NCI-H1436 (cell line): ENCODE measurements at places on chromosomes 12 and 14.

- DNase-seq, result peak; percentile 32
These were observed 4.5 kb downstream of the DAO start for GRCh38 chr12:108884116-108885012.

DNA sequence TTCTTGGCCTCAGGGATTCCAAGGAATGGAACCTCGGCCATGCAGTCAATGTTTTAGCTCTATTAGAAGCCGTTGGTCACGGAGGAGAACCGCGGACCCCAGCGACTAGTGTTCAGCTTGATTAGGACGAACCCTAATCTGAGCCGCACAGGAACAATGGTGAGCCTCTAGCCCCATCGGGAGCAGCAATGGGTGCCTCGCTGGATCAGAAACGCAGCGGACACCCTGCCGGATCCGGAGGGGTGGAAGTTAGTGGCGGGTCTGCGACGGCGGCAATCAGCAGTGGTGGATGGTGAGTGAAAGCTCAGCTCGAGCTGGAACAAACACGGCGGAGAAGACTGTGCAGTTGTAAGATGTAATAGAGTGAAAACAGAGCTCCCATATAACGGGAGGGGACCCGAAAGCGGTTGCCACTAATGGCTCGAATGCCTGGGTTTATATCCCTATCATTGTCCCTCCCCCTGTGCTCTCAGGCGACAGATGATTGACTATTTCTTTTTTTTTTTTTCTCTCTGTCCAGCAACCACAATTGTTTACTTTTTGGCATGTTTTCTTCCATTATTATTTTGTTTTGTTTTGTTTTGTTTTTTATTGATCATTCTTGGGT, 127.7 kb downstream of the ZNF664 start:
- no peak for DNase-seq

DNA sequence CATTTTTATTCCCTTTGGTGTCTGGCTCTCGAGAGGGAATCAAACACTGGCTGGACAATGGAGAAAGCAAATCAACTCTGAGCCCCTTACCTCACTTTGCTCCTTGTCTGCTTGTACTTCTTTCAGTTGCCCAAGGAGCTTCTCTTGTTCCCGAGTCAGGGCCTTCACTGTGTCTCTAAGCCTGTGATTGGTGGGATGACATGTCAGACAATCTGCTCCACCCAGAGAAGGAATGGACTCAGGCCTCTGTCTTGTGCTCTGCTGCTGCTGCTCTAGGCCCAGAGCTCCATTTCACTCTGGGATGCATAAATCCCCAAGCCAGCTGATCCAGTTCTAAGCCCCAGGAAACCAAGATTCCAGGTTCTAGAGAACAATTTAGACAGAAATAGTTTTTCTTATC, 7.6 kb downstream of the CALCOCO1 start:
- no peak for DNase-seq

- DNase-seq, result no peak
These were observed 27.3 kb upstream of the ADIPOR2 start for GRCh38 chr12:1663440-1664132.

GRCh38 chr12:125222876-125223275, 157.6 kb downstream of the AACS start:
- no peak for DNase-seq

GRCh38 chr12:130754234-130754901, 38.3 kb upstream of the RIMBP2 start:
- DNase-seq, result no peak

GRCh38 chr12:66852765-66853164, 173.9 kb upstream of the GRIP1 start:
- no peak for DNase-seq

DNA sequence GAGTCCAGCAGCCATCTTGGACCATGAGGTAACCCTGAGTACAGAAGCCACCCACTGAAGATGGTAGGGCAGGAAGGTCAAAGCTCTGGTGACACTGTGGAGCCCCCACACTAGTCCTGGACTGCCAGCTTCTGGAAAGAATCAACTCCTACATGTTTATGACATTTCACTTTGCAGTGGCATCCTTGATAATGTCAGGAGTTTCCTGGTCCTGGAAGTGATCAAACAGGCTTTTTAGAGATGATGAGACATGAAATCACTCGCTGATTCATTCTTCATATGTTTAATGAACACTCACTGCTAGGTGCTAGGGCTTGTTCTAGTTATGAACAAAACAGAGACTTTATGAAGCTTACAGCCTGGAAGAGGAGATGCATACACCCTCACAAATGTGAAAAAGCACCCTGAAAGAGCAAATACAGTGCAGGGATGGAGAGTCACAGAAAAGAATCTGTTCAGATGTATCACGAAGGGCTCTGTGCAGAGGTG, 15.8 kb upstream of the HNF1A start:
- no peak for DNase-seq

DNA sequence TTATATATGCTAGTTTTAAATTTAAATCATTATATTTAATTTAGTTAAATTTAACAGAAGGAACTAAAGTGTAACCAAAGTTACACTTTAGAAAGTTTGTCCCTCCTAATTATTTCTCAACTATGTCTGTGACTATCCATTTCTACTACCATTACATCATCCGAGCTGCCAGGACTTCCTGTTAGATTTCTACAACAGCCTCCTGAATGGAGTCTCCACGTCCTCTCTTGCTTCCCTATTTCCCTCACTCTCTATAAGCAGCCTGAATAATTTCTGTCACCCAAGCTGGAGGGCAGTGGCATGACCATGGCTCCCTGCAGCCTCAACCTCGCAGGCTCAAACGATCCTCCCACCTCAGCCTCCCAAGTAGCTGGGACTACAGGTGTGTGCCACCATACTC, 84.1 kb downstream of the TTC7B start:
- no peak for DNase-seq

DNA sequence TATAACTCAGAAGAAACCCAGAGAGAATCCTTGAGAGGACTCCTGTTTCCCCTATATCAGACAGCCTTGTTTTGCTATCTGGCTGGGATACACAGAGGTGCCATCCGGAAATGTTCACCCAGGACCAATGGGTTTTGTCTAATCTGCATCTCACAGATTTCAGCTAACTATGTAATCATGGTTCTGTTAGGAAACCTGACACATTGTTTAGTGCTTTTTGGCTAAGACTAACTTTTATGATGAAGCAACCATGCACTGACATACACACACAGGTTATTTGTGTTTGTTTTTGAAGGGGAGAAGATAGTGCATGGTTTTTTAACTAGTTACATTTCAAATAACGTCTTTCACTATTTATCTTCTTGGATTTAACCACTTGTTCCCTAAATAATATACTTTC, 245.2 kb downstream of the AKAP6 start:
- no peak for DNase-seq

- DNase-seq, result no peak
These were observed 69.9 kb downstream of the TBK1 start for GRCh38 chr12:64521833-64522232.

- no peak for DNase-seq
These were observed 85.9 kb downstream of the VEZT start for GRCh38 chr12:95303476-95303875.

DNA sequence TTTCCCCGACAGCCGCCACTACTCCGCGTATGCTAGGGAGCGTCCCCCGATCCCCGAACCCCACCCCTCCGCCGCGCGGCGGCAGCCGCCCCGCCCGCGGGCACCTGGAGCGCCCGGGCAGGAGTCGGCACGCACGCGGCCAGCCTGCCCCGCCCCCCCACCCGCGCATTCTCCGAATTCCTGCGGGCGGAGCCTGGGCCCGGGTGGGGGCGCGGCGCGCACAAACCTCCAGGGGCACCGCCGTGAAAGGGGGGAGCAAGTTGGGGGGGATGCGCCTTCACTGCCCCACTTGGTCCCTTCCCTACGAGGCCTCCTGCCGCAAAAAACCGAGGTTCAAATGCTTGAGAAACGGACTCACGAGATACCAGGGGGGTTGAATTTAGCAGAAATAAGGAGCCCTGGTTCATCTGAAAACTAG, 1.7 kb downstream of the AJUBA start:
- no peak for DNase-seq

- no peak for DNase-seq
These were observed 7.6 kb downstream of the SLC38A2 start for GRCh38 chr12:46364777-46365580.

- DNase-seq, result no peak
These were observed 2.5 kb downstream of the SSPN start for GRCh38 chr12:26197832-26198231.

- no peak for DNase-seq
These were observed 667.2 kb downstream of the DIO2 start for GRCh38 chr14:79543967-79544697.

DNA sequence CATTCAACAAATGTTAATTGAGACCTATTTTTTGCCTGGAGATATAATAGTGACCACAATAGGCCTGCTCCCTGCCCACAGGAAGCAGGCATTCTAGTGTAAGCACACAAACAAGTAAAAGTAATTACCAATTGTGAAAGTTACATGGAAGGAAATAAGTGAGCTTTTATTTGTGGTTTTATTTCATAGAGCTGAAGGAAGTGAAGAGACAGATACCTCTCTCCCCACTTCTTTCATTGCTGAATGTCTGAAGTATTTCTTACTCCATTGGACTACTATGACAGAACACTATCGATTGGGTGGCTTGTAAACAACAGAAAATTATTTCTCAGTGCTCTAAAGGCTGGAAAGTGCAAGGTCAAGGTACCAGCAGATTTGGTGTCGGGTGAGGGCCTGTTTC, 183.5 kb downstream of the PRKCH start:
- DNase-seq, result no peak

GRCh38 chr14:58200480-58200841, 512 bp downstream of the ACTR10 start:
- DNase-seq, result no peak

GRCh38 chr14:22510527-22511110, 78.4 kb downstream of the DAD1 start:
- DNase-seq, result no peak

DNA sequence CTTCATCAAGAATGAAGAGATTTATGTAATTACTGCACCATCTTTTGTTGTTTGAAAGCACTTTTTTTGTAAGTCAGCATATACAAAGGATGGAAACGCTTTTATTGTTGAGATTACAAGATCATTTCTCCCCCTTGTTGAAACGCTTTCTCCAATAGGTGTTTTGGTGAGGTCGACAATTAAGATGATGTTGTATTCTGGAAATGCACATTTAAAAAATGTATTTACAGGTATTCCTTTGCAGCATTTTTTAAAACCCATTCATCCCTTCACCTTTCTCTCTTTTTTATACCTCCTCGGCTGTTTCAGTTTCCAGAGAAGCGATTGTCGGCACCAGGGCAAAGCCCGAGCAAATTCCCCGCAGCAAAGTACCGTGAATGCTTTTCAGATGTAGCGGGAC, 499.9 kb downstream of the VRK1 start:
- no peak for DNase-seq

GRCh38 chr14:101507836-101508150, 53.5 kb upstream of the DIO3 start:
- DNase-seq, result no peak

GRCh38 chr12:58358369-58358768, 417.0 kb downstream of the ATP23 start:
- DNase-seq, result no peak

DNA sequence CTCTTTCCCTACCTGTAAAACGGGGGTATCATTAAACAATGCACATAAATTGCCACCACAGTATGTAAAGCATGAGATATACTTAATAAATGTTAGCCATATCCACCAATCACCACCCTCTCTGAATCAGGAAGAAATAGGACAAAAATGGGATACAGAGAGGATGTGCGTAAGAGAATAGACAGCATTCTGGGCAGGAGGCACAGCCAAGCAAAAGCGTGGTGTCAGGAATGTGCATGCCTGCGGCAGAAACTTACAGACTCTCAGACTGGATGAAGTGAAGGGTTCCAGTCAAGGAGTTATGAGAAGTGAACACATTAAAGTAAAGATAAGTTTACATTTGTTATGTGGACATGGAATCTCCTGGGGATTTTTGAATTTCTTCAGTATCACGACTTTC, 121.7 kb upstream of the MDM1 start:
- DNase-seq, result no peak

GRCh38 chr12:16155938-16156337, 121.5 kb downstream of the SLC15A5 start:
- no peak for DNase-seq

DNA sequence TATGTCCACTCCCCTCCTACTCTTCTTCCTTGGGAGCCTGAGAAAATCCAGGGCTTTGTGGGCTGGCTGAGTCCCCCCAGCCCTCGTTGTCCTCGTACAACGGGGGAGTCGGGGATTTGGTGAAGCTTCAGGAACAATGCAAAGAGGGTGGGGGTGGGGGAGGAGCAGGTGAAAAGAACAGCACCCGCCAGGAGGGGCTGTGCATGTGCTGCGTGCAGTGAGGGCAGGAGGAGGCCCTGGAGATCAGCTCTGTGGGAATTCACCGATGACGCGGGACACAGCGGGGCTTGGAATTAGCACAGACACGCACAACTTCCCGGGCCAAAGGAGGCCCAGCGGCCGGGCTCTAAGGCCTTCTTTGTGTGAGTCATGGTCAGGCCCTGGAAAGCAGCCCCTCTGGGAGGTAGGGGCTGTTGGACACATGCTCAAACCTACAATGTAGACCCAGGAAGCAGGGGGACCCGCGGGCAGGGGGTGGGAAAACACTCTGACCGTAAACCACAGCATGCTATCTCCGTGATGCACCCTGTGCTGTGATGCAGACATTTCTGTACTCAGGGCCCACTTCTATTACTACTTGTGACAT, 32.8 kb downstream of the RBM19 start:
- DNase-seq, result no peak

- no peak for DNase-seq
These were observed 553.7 kb downstream of the FLRT2 start for GRCh38 chr14:86083616-86084015.

- DNase-seq, result no peak
These were observed 2.9 kb downstream of the LLPH start for GRCh38 chr12:66127650-66128049.
